Stimulated activated CD4-positive, alpha-beta T cell treated with anti-CD3 and anti-CD28 coated beads, TNF-alpha, amount 100 ng/mL, for 48 hours (primary cell): ENCODE measurements at places on chromosomes 7 and 10.

DNA sequence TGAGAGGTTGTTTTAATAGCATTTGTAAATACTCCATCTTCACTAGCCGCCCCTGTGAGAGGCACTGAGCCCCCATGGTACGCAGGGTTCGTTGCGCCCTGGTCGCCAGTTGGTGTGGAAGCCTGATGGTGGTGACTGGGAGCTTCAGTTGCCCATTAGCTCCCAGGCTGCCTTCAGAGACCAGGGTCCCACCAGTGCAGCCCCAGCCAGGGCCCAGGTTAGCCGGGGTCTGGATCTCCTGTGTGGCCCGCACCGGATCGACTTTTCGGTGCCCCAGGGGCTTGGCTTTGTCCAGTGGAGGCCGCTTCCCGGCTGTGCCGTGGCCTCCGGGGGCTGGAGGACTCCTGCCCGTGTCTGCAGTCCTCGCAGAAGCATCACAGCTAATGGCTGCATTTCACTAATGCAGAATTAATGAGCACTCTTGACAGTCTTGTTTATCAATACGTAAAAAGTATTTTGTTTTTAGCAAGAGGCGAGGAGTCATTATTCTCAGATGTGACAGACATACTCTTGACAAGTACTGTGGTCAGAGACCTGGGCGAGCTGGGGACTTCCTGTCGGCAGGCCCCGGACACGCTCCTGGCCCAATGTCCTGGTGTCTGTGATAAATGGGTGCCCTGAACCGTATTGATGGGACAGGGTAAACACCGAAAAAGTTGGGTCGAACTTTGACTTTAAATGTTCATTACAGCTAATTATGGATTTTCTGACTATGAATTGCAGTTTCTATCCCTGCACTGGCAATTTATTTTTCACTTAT, 99.8 kb downstream of the NKX6-2 start:
- DNase-seq: no peak

DNA sequence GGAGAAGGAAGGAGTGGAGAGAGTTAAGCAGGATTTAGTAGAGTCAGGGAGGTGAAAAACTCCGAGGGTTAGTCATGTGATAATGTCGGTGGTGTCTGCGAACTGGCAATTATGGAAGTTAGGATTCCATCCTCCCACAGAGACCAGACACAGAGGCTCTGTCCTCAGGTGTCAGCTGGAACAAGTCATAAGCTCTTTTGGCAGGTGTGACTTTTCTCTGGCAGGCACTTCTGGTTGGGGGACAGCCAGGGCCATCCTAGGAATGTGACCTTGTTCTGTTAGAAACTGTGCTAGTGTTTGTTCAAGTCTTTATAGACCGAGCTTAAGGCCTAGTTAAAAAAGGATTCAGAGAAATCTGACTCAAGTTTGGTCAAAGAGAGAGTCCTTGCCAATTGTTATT, 371.0 kb downstream of the DPP6 start:
- DNase-seq: no peak

- DNase-seq: no peak
These were observed 1088.3 kb upstream of the SORCS1 start for GRCh38 chr10:108252771-108253170.

DNA sequence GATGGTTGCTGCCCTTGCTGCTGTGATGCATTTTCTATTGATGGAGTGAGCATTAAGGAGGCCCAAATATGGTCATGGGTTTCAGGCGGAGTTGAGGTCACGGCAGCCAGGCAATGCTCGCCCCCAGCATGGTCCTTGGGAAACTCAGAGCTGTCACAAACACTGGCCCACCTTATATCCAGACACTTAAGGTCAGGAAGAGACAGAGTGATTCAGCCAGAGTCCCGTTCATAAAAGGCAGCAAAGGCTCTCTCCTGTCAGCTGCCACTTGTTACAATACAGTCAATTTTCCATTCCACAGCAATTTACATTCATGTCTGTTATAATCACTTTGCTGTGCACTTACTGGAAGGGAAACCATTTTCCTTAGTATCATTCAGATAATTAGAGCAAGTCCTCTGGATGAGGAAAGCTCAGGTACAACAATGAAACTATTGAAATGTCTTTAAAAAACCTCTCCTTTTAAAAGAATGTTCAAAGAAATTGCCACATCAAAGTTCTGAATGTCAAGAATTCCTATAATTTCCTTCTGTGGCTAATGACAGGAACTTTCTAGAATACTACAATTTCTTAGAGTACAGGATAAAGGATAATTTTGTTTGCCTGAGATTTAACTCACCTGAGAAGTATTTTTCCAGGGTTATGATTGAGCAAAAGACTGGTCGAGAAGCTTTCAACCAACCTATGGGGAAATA, 14.8 kb upstream of the ANKRD1 start:
- no peak for DNase-seq

DNA sequence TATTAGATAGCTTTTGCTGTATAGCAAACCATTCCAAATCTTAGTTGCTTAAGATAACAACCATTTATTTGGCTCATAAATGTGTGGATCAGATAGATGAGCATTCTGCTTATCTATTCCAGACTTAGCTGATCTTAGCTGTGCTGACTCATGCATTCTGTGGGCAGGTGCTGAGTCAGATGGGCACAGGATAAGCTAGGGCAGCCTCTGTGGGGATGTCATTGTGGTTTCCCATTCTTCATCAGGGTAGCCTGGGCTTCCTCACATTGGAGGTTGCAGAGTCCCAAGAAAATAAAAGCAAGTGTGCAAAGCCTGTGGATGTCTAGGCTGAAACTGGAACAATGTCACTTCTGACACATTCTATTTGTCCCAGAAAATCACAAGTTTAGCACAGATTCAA, 917.0 kb downstream of the TYW1 start:
- DNase-seq: no peak

DNA sequence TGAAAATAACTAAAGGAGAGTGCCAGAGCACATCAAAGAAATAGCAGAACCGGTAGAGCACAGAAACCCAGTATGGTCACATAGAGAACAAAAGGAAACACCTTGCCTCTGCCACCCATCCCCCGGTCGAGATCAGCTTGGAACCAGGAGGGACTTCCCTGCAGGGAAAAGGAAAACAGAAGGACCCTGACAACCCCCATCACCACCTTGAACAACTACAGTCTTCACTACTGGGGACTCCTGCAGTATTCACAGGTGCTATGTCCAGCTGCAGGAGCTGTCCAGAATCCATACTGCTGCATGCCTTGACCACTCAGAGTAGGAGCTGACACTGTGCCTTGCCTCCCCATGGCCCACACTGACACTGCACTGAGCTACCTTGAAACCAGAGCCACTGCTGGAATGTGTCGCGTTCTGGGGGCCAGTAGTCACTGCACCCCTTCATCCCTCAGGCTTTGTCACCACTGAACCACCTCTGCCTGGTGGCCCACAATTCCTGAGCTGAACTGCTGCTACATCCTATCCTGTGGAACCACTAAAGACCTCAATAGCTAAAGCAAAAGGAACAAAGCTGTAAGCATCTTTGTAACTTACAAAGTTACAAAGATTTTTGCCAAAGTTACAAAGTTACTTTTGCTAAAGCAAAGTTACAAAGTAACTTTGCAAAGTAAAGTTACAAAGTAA, 66.8 kb downstream of the TRIL start:
- no peak for DNase-seq

- DNase-seq: no peak
These were observed 718.5 kb downstream of the AUTS2 start for GRCh38 chr7:70316745-70317144.

- DNase-seq: no peak
These were observed 168.6 kb upstream of the FOXK1 start for GRCh38 chr7:4513450-4513849.

DNA sequence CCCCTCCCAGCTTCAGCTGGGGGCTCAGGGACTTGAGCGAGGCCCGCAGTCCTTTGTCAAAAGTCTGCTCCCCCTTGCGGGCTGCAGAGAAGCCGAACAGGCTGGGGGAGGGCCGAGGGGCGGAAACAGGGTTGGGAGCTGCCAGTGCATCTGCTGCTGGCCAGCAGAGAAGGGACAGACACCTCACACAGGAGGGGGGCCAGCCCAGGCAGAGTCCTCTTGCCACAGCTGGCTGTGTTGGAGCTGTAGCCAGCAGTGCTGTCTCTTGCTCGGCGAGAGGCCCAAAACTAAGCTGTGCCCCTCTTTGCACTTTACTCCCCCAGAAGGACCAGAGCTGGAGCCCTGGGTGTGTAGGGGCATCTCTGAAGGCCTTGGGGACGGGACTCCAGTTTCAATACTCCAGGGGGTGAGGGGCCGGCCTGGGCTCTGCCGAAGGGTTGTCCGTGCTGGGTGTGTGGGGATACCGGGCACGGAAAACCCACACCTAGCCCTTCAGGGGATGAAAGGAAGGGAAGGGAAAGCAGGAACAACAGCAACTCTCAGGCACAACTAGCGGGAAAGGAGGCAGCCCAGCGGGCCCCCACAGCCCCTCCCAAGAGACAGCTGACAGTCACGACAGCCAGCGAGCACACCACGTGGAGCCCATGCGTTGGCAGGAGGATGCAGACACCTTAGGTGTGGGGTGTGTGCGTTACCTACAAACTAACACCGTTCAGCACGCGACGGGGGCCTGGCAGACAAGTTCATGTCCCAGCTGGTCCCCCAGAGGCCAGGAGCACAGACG, 17.8 kb downstream of the YKT6 start:
- DNase-seq: no peak

DNA sequence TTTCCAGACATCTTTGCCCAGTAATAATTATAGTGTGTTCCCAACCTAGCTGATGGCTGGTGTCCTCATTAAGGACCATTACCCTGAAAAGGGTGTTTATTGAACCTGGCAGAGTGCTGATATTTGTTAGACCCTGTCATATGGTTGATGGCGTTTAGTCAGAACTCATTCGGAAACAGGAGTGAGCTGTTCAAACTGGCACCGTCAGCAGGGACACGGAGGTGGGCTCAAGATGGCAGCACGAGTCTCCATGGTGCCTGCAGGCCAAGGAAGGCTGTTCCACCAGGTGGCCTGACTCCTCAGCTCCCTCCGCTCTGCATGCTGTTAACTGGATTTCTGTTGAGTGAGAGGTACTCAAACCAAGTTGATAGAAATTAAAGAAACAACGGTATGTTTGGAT, 589.1 kb upstream of the MGMT start:
- no peak for DNase-seq

GRCh38 chr10:61548364-61548763, 95.2 kb upstream of the TMEM26 start:
- no peak for DNase-seq

GRCh38 chr10:58781873-58782488, 269.3 kb downstream of the BICC1 start:
- DNase-seq: no peak

DNA sequence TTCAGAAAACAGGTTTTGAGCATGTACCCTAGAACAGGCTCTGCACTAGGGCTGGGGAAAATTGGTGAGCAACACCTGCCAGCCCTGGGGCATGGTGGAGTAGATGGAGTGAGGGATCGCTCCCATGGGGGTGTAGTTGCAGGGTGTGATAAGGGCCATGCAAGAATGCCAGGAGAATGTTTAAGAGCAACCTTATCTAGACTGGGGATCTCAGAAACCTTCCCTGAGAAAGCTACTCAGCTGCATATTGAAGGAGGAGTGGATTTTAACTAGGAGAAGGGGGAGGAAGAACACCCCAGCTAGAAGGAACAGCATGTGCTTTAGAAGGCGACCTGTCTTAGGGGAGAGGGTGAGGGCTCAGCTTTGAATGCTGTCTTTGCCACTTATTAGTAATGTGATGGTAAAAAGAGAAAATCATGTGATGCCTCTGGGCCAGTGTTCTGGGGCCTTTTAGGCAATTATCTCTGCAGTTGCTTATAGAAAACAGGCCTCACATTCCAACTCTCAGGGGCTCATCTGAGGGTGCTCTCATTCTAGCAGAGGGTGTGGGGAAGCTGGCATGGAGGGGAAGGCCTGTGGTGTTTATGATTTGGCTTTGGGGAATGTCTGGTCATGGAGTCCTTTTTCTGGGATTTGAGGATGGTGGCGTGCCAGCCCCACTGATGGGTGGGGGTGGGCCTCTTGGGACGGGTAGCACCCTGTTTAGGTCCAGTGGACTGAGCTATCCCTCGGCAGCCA, 225.4 kb downstream of the BMPER start:
- DNase-seq: no peak

- no peak for DNase-seq
These were observed 79.9 kb downstream of the PRKAG2 start for GRCh38 chr7:151796871-151797537.

- DNase-seq: peak; percentile 44
These were observed 166.1 kb downstream of the ST7 start for GRCh38 chr7:117119192-117119924.

DNA sequence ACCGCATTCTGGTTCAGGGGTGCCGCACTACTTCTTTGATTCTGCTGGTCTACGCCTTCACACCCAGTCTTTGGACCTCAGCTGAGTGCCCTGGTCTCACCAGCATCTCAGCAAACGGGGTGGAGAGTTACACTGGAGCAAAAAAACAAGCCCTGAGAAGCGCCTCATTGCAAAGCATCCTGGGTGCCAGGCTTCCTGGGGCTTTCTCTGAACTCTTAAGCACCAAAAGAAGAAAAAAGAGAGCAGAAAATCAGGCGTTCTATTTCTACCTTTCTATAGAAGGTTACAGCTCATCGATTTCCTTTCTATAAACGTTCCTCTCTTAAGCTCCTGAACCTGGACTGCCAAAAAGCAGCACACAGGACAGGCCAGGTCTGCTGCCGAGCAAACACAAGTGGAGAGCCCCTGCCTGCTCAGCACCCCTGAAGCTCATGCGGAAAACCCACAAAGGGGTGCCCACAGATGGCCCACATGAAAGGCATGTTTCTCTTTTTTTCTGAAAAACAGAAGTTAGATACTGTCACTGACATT, 217.9 kb downstream of the SFMBT2 start:
- DNase-seq: peak; percentile 47

- no peak for DNase-seq
These were observed 695.9 kb upstream of the GRM3 start for GRCh38 chr7:85947767-85948166.

DNA sequence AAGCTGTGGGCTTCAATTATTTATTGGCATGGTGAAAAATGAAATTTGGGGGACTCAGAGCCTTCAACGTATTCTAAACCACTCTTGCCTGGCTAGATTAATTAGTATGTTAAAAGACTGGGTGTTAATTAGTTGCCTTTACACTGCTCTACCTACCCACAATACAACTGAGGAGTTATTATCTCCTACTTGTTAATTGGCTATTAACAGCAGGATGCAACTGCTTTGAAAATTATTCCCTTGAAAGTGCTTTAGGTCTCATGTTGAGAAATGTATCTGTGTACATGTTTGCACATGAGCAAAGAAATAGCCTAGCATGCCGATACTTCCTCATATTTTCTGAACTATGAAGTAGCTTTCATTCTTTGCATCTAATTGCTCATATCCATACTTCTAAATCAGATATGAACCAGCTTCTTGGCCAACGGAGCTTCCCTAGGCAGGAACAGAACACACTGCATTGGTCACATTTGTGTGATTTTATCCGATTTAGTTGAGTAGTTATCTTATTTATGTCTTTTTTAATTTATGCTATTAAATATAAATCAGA, 155.8 kb downstream of the GPAM start:
- DNase-seq: no peak

- DNase-seq: no peak
These were observed 35.7 kb downstream of the POLR3A start for GRCh38 chr10:77993620-77994019.

DNA sequence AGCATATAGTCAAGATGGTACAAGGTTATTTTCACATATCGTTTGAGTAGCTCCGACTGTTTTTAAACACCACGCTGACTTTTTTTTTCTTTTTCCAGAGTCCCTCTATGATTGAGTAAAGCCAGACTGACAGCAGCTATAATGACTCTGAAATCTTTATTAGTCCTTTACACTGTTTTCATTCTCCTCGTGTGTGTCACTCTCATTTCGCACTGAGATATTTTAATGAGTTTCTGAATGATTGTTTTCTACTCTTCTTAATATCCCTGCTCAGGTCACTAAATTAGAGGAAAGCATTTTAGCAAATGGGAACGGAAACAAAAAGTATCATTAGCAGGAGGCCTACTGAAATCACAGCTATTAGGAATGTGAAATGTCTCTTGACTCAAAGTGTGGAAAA, 162.3 kb upstream of the MTPN start:
- no peak for DNase-seq
